ENCODE measurements at places on chromosomes 1 and 21.

DNA sequence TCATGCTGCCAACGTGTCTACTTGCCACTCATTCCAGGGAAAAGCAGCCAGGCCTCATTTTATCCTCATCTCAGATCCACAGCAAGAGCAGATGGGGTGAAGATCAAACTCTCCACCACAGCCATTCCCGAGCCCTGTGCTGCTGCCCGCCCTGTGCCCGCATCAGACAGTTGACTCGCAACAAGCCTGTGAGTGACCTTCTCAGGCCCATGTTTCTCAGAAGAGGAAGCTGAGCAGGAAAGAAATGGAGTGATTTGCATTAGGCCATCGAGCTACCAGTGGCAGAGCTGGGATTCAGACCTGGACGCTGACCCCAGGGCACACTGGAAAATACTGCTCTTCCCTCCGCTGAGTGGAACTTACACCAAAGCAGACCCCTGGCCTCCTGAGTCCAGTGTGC, 1.2 kb downstream of the CNR2 start:
- DNase-seq: no peak

DNA sequence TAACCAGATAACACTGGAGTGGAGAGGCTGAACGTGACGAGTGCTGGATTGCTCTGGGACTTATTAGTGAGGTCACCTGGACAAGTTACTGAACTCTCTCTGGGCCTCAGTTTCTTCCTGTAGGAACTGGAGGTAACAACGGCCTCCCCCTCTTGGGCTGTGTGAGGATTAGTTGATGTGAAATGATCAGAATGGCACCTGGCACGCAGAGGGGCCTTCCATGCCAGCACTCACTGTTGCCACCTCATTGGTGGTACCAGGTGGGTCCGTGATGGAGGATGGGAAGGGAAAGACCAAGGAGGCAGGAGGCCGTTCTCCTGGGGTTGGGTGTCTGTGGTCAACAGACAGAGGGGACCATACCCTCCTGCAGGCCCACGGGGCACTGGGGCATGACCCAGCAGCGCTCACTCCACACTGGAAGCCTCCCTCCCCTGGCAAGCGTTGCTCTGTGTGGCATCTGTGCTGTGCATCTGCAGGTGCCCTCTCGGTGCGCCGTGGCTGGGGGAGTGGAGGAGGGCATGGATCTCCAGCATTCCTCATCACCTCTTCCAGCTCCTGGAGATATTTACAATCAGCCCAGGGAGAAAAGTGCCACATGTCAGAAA, 349.5 kb upstream of the VAMP3 start:
- DNase-seq: no peak

DNA sequence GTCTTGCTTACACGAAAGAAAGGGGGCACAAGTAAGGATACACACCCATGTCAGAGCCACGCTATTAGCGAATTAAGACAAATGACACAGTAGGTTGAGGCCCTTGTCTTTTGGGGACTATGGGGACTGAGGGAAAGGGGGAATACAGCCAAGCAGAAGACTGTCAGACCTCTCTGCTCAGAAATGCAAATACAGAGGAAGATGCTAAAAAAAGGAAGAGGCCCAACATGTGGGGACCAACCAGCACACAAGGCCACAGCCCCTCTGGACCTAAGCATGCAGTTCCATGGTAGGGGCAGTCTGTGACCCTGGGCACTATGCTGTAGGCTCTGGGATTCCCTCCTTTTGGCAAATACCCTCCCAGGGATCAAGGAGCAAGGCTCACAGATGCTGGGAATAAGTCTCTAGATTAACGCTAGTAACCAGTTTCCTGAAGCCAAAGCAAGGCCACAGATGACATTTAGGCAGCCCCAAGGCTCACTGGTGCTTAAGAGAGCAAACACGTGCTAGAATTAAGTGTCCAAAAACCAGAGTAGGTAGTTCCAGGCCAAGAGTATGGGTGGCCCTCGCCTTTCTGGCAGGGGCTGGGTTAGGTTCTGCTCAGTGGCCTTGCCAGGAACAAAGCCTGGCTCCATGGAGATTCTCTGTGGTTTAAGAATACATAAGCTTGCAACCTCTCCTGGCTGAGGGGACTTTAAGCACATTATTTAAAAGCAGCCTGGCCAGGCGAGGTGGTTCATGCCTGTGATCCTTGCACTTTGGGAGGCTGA, 38.2 kb downstream of the RABIF start:
- DNase-seq: no peak

DNA sequence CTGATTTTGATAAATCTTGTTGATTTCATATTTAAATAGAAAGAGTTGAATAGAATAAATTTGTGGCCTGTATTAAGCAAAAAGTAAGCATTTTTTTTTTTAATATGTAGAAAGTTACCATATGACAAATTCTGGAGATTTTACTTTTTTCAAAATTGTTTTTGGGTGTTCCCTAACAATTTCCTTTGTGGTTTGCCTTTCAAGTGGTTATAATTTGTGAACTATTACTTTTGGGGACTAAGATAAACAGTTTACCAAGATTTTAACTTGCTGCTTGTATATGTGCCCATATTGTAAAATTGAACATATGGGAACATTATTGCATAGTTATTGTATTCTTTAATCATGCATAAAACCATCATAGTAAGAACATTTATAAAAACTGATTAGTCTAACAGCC, 34.6 kb downstream of the SLC30A7 start:
- DNase-seq: no peak

DNA sequence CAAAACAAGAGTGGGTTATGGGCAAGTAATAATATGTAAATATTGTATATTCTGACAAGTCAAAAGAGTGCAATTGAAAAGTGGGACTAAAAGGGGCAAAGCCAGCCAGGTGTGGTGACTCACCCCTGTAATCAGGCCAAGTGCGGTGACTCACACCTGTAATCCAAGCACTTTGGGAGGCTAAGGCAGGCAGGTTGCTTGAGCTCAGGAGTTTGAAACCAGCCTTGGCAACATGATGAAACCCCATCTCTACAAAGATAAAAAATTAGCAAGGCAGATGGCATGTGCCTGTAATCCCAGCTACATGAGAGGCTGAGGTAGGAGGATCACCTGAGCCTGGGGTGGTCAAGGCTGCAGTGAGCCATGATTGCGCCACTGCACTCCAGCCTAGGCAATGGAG, 304.0 kb downstream of the HHIPL2 start:
- DNase-seq: no peak

- DNase-seq: no peak
Measured at GRCh38 chr1:223852337-223852736, 6.6 kb upstream of the TP53BP2 start.

DNA sequence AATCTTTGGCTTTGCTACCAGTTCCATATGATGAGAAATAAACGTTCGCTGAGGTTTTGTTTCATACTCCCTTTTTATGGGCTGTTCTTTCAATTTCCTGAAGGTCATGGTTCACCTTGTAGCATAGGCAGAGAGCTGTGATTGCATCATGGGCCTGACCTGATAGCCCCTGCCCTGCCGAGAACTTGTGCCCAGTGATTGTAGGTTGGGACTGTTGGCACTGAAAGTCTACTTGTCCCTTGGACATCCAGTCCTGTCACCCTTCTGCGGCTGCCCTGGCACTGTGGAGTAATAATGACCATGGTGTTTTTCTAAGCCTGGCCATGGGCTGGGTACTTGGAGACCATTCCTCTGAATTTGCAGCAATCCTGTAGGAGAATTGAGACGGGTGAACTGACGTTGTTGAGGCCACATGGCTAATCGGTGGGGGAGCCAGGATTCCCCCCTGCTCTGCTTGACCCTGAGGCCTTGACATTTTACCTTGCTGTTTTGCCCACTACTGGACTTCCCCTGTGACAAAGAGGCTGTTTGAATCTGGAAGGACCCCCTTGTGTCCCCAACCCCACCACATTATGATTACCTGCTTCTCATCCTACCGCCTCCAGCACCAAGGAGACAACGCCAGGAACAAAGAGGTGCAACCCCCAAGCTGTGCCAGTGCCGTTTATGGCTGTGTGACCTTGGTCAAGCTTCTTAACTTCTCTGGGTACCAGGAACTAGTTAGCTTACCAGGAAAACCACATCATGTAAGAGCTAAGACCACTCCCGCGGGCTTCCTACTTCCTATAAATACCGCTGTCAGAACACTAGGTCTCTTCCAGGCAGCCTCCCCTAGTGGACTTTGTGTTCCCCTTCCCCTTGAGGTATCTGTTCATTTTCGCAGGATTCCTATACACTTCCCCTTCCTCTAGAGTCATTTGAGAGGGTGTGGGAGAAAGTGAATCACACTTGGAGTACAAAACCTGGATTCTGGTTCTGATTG, 23.4 kb downstream of the SESN2 start:
- no peak for DNase-seq

DNA sequence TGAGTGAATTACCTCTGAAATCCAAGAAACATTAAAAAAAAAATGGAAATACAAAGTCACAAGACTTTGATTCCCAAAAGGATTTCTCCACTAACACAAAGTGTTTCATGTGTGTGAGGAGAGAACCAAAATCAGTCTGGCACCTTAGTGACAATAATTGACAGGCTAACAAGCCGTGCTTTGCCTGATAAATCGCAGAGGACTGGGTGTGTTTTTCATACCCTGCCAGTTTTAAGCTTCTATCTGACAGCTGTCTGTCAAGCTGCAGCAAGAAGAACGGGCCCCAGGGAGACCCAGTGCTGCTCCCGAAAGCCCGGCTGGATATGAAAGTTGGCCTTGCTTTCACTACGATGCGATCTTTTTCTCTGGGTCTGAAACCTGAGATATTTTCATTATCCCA, 101.6 kb upstream of the KCNK2 start:
- DNase-seq: no peak

- no peak for DNase-seq
Measured at GRCh38 chr1:89732643-89733222, 88.1 kb upstream of the LRRC8D start.

DNA sequence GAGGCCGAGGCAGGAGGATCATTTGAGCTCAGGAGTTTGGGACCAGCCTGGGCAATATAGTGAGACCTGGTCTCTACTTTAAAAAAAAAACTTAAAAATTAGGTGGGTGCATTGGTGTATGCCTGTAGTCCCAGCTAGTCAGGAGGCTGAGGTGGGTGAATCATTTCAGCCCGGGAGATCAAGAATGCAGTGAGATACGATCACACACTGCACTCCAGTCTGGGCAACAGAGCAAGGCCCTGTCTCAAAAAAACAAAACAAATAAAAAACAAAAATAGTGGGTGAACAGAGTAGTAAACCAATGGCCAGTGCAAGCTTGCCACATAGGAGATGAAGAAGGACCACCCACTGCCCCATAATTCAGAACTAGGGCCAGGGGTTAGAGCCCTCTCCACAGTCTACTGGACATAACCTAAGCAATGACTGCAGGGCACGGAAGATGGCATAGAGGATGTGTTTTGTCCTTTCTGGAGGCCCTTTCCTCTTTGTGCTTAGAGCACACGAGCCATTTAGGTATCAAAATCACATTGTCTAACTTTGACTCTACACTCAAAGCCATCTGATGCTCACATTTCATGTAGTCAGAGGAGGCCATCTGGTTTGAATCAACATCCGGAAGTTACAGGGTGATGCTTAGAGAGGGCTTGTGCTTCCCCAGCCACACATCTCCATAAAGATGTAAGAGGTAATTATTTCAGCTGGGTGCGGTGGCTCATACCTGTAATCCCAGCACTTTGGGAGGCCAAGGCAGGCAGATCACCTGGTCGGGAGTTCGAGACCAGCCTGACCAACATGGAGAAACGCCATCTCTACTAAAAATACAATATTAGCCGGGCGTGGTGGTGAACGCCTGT, 12.6 kb downstream of the CD2 start:
- DNase-seq: peak; percentile 53

DNA sequence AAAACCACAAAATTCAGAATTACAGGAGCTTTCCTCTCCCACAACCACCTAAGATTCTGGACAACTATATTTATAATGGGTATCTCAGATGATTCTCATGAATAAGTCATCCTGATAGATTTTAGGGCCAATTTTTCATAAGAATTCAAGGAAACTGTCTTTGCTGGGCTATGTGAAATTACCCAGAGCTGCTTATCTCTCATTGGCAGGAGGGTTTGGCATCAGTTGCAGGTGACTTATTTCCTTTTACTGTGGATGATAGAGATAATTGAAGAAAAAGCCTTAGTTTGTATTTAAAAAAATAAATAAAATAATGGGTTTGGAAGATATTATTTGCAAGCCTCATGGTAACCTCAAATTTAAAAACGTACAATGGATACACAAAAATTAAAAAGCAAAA, 38.2 kb upstream of the WDR26 start:
- DNase-seq: no peak

- DNase-seq: no peak
Measured at GRCh38 chr21:31135531-31136184, 97.4 kb upstream of the KRTAP19-8 start.

DNA sequence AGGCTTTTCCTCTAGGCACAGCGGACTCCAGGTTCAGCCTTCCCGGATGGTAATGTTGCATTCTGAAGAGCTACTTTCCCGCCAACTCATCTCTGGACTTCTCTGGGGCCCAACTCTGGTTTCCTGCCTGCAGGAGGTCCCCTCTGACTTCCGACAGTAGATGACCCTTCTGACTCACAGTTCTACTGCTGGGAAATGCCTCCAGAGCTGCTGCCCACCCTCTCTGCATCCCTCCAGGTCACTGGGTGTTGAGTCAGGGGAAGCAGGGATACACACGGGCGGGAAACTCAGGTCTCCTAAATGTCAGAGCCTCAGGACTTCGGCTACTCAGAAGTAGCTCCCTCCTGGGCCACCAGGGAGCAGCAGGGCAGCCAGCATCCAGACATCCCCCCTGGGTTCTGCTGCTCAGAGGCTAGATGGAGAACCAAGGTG, 2.1 kb upstream of the KIF21B start:
- peak; percentile 52 for DNase-seq

DNA sequence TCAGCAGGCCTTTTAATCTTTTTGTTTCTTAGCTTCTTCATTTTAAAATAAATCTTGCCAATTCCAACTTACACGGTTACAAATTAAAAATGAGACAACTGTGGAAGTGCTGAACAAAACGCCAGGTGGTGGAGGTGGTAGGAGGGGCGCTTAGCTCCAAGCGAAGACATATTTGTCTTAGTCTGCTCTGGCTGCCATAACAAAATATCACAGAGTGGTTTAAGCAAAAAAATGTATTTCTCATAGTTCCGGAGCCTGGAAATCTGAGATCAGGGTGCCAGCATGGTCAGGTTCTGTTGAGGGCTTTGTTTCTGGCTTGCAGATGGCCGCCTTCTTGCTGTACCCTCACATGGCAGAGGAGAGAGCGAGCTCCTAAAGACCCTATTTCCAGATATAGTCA, 14.9 kb downstream of the IER5 start:
- DNase-seq: no peak

- no peak for DNase-seq
Measured at GRCh38 chr1:225254676-225255075, 173.2 kb downstream of the LBR start.

- no peak for DNase-seq
Measured at GRCh38 chr21:44295163-44295573, 4.7 kb upstream of the PFKL start.

GRCh38 chr1:101086783-101087182, 61.2 kb upstream of the DPH5 start:
- no peak for DNase-seq

GRCh38 chr1:154320882-154321608, at the start of gene AQP10:
AQP10 (plus strand) TSS chr1:154321093; CDS start chr1:154321156, 63 bp downstream.
- no peak for DNase-seq

- peak; percentile 36 for DNase-seq
Measured at GRCh38 chr1:65688848-65689247, 103.8 kb upstream of the PDE4B start.

- DNase-seq: no peak
Measured at GRCh38 chr1:21854751-21855131, 42.7 kb downstream of the LDLRAD2 start.

Data from GM23248 (cell line).